ENCODE measurements at places on chromosomes 5 and 9. TPM values are rescaled to one million over a fixed set of nuclear protein-coding genes. Genes with fewer than 3 reads are reported as not detected.

The TMC1 gene
- total RNA-seq = 0.36 TPM

DNA sequence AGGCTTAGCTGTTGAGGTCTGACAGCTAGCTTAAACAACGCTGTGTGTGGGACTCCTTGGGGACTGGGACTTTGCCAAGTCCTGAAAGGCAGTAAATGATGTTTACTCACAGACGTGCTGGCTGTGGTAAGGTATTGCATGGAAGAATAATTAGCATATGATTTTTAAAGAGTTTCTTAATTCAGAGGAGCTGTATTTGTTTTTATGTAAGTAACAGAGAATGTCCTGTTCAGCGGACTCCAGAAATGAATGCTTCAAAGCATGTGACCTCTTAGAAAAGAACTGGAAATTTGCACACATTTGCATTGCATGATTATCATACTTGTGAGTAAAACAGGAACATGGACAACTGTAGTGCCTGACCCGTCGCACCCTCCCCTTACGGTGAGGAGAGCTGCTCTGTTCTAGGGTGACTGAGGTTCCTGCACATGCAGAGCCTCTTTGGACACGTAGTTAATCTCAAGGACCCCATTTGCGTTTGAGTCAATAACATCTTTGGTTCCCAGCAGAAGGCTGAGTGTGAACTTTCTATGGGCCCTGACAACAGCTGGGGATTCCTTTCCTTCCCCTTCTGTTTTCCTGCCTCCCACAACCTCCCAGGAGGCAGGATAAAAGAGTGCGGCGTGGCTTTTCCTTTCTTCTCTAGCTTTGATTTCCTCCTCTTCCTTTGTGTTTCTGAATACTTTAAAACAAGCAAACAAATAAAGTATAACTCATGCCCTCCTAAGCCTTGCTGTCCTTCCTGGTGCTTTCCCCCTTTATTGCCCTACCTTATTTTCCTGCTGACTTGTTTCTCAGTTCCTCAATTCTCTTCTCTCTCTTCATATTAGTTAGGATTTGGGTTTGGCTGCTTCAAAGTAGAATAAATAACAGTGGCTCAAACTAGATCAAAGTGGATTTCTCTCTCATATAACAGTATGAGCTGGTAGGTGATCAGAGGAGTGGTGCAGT is 157.2 kb upstream of the CD180 start:
- DNase-seq = no peak

- no peak for DNase-seq
Measured at GRCh38 chr5:152625696-152626095, 220.6 kb upstream of the NMUR2 start.

The IL4 gene
- not detected for total RNA-seq

- DNase-seq = no peak
Measured at GRCh38 chr5:112018846-112019245, 261.9 kb upstream of the NREP start.

DNA sequence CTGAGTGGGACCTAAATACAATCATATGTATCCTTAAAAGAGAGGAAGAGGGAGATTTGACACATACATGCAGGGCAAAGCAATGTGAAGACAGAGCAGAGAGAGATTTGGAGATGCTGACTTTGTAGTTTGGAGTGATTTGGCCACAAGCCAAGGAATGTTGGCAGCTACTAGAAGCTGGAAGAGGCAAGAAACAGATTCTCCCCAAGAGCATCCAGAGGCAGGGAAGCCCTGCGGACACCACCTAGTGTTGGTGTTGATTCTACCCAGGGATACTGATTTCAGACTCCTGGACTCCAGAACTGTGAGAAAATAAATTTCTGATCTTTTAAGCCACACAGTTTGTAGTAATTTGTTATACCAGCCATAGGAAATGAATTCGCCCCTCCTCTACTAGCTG is 64.9 kb upstream of the OSMR start:
- DNase-seq = peak; percentile 95

DNA sequence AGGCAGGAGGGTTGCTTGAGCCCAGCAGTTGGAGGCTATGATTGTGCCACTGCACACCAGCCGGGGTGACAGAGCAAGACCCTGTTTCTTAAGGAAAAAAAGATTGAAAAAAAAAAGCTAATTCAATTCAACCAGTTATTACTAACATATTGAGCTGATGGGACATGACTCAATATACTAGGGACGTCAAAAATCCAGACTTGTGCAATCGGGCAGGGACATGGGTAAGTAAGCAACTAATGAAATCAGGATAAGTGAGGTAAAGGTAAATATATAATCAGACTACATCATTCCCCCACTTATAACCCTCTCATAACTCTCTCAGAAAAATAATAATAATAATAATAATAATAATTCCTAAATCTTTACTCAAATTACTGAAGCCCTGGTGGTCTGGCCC is 975 bp upstream of the HAVCR1 start:
- no peak for DNase-seq

DNA sequence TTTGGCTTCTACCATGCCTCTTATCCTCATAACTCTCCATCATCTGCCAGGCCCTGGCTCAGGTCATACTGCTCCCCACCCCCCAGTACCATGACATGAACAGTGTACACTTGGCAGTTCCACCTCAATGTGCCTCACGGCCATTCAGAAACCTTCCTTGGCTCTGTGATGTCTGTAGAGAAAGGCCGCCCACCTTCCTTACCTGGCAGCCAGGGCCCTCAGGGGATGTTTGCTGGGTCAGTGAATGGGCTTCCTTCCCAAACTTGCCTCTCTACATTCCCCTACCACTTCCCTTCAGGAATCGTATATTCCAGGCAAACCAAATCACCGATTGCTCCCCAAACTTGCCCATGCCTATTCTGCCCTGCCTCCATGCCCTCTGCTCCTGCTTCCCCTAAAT is 101.1 kb downstream of the PSD2 start:
- DNase-seq = no peak

- DNase-seq = no peak
Measured at GRCh38 chr9:126320158-126320922, 6.3 kb upstream of the MVB12B start.

GRCh38 chr5:180172447-180173197 is 36.4 kb downstream of the RASGEF1C start:
- peak; percentile 18 for DNase-seq

The PROP1 gene
- total RNA-seq = not detected

The SV2C gene
- total RNA-seq = 0.08 TPM

GRCh38 chr9:71592400-71592799 is 175.9 kb downstream of the CEMIP2 start:
- no peak for DNase-seq

The IFNB1 gene
- total RNA-seq = not detected

DNA sequence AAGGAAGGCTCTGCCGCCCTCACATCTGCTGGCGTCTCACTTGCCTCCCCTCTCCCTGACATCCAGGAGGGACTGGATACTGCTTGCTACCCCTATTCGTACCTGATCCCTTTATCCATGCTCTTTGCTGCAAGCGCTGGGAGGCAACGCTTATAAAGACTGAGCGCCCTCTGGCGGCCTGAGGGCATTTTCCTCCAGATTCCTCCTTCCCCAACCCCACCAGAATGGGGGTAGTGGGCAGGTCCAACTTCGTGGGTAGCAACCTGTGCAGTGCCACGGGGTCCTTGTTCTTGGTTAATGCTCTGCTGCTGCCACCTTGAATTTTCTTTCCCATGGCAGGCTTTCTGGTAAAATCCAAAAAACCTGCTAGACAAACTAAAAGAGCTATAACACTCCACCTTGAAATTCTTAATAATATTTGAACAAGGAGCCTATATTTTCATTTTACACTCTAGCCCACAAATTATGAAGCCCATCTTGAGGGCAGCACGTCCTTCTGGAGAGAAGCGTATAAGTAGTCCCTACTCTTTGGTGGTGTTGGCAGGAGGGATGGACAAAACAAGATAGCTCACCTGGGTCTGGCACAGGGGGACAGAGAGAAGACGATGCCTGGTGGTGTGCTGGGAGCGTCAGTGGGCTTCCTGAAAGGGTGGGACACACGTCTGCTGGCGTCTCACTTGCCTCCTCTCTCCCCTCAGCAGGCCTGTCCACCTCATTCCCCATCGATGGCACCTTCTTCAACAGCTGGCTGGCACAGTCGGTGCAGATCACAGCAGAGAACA is 52.5 kb downstream of the JADE2 start:
- peak; percentile 83 for DNase-seq

- DNase-seq = peak; percentile 59
Measured at GRCh38 chr9:113913426-113914195, 37.5 kb downstream of the ZNF618 start.

DNA sequence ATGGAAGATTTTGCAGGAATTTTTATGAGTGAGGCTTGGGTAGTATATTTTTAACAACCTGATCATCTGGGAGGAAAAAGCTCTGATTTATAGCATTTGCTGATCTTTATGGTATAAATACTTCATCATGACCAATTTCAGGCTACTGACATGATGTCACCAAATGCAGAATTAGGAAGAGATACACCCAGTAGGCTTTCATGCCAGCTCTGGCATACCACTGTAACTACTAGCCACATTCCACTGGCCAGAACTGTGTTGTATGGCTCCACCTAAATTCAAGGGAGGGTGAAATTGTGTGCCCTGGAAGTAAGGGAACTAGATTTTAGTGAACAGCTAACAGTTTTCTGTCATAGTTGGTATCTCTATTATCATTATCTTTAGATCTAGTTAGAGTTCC is 17.6 kb downstream of the AP3S1 start:
- DNase-seq = peak; percentile 65

The GLRA1 gene
- not detected for total RNA-seq

GRCh38 chr5:168327019-168327421 is 35.6 kb downstream of the WWC1 start:
- peak; percentile 60 for DNase-seq

- DNase-seq = no peak
Measured at GRCh38 chr9:109499631-109500410, 1.7 kb upstream of the PTPN3 start.

DNA sequence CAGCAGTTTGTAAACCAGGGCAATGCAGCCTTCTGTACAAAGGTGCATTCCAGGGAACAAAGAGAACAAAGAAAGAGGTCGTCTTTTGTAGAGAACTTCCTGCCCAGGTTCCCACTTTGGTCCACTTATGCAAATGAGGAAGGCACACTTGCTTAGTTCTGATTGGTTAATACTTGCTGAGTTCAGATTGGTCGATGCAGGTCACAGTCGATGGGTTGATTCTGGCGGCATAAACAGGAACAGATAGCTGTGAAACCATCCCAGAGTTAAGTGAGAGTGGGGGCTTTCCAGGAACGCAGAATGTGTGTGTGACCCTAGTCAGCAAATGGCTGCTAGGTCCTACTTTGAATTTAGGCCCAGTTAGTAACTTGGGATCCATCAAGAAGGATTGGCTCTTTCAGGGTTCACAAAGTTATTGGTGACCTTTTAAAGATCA is 1.8 kb upstream of the ADAMTS13 start:
- DNase-seq = no peak

DNA sequence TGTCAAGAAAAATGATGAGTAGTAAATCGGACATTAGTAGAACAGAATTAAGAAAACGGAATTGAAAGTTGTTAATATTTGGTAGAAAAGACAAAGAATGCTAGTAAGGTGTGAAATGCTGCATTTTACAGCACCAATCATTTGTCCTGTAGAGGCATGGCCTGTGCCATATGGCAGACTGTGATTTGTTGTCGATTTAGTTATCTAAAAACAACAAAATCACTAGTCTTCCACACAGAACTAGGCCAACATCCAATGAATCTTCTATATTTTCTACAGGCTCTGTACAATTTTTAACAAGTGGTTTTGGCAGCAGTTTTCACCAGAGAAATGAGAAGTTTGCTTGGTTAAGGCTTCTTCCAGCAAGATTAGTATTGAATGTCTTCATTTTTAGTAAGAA is 10.4 kb downstream of the HNRNPK start:
- no peak for DNase-seq

The SLC22A5 gene
- 6.5 TPM for total RNA-seq

The GLDC gene
- 0.65 TPM for total RNA-seq

- DNase-seq = no peak
Measured at GRCh38 chr5:178486239-178486641, 104.0 kb downstream of the COL23A1 start.

- no peak for DNase-seq
Measured at GRCh38 chr9:122816163-122816867, 12.1 kb downstream of the PDCL start.

DNA sequence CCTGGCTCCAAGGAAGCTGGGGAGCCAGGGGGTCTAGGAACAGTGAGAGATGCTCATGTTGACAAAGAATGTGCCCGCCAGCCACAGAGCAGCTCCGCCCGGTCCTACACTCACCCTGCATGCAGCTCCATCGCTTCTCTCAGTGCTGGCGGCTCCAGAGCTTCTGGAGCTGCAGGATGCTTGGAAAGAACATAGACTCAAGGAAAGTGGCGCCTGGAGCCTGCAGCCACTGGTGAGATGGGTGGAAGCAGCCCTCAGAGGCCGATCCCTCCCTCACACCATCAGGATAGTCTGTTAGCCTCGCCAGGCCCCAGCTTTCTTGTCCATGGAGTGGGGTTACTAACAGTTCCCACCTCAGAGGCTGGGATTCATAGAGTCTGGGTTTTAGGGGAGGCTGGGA is 26.4 kb upstream of the SLC6A19 start:
- DNase-seq = no peak

DNA sequence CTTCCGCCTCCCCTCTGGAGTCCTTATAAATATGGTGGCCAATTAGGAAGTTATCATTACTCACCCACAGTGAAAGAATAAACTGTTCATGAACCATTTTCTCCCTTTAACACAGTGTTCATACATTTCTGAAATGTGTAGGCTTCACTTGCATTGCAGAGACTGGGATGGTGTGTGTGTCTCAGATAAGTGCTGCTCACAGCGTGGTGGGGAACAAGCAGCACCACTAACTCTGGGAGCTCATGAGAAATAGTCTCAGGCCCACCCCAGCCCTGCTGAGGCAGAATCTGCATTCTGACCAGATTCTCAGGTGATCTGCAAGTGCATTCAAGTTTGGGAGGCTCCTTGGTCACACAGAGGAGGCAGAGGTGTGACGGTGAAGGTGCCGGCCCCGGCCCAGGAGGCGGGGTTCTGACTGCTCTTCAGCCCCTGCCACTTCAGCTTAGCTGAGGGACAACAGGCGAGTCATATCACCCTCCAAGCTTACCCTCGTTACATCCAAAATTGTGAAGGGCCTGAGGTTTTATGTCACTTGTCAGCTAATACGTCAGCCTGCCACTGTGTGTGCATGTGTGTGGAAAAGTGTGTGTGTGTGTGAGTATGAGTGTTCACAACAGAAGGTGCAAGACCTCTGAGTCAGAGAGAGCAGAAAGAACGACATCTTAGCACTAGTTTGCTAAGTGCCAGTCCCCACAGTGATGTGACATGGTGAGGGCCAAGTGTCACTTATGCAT is 34.7 kb downstream of the DAP start:
- no peak for DNase-seq
